ENCODE measurements at places on chromosomes 5 and 9.

DNA sequence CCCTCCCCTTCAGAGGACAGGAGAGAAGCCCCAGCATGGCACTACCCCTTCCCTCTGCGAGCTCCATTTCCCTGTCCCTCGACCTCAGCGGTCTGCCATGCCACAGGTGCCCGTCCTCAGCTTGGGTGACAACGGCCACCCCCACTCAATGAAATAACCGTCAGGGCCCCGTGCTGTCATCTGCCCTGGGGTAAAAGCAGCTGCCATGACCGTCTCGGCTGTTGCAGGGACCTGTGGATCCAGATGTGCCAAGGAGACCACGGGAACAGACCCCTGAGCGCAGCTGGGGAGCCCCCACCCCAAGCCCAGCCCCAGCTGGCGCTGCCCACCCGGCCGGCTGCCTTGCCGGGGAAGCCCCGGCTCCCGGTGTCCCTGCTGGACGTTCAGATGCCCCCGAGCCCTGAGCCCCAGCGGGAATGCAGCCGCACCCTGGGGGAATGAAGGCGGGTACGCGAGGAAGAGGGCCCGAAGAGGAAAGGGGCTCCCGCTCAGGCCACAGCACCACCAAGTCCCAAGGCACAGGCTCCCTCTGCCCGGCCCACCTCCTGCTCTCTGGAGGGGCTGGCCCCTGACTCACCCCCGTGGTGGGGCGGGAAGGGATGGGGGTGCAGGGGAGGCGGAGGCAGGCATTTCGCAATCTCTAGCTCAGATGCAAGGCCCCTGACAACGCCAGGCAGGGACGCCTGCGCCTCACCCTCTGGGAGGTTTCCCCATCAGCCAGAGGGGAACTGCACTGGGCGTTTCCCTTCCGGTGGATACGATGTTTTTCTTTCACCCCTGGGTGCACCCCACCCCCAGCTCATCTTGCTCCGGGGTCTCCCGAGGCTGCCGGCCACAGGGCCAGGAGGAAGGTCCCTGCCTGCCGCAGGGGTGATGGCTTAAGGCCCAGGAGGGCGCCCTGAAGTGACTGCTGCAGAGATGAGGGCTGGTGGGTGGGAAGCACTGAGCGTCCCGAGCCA is 49.2 kb downstream of the NACC2 start:
- no peak for DNase-seq

- no peak for DNase-seq
Observed at GRCh38 chr5:173735184-173735583, 118.7 kb upstream of the BOD1 start.

- DNase-seq, result no peak
Observed at GRCh38 chr9:69822116-69822750, 1.6 kb downstream of the CFAP95 start.

DNA sequence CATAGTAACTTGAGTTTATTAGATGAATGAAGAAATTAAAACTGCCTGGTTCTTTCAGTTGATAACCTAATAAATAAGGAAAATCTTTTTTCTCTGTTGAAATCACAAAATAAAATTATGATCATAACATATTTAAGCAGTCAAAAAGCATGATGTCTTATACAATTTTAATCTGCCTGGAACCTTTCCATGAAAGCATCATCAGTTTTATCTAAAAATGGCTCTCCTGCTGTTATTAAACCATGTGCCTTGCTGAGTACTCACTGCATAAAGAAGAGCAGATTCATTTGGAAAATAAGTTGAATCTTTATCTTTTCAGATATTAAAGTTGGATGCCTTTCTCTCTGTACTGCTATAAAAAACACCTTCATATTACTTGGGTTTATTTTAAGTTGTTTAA is 148.8 kb downstream of the SLC24A2 start:
- no peak for DNase-seq

DNA sequence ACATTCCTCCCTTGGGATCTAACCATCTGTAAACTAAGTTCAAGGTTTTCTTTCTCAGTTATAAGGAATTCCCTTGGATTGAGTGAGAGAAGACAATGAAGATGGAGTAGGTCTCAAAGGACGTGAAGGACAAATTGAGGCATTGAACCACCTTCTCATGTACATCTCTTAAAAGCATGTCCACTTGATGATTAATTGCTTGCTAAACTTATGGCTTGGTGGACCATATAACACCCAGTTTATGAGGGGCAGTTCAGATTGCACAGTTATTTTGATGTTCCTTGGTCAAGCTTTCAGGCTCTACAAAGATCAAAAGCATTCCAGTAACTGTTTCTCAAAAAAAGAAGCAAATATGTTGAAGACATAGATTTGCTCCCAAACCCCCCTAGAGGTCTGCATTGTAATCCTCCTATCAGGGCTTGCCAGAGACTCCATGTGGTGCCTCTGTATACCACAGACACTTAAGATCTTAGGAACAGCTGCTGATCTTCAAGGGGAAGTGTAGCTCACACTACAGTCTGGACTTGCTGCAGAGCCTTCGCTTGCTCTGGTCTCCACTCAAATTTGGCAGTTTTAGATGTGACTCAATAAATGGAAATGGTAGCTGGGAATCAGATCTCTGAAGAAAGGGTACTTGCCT is 56.9 kb upstream of the ALDH1A1 start:
- DNase-seq, result no peak

- DNase-seq, result no peak
Observed at GRCh38 chr5:17436350-17436749, 61.7 kb upstream of the TAF11L2 start.

GRCh38 chr5:75848077-75848476 is 130.8 kb upstream of the POC5 start:
- DNase-seq, result no peak

GRCh38 chr5:44774279-44774880 is 34.4 kb upstream of the MRPS30 start:
- DNase-seq, result no peak

DNA sequence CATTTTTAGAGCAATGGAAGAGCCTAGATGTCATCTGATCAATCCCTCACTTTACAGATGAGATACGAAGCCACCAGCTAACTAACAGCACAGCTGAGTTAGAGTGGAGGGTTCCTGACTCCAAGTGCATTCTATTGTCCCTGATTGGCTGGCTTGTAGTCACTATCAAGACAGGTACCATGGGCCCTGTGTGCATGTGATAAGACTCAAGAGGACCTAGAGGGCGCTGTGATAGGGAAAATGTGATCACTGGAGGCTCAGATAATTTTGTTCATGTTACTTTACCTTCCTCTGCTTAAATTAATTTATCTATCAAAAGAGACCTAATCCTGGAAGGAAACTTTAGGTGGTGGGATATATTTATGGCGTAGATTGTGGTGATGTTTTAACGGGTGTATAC is 19.5 kb upstream of the SNAPC3 start:
- DNase-seq, result no peak

DNA sequence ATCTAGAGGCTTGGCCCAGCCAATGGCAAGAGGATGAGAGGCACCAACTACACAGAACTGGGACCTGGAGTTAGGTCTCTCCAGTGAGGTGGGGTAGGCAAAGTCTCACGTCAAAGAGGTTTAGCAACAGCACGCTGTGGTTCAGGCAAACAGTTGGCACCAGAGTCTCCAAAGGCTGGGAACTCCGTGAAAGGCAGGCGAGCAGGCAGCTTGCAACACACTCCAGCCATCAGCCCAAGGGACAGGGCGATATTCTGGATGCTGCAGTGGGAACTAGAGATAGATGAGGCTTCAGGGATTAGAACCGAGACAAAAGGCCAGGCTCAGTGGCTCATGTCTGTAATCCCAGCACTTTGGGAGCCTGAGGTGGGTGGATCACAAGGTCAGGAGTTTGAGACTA is 129.1 kb downstream of the PDZD2 start:
- no peak for DNase-seq

GRCh38 chr9:128025736-128026135 is 41.4 kb downstream of the NAIF1 start:
- DNase-seq, result no peak

Data from stimulated activated CD8-positive, alpha-beta memory T cell treated with anti-CD3 and anti-CD28 coated beads, Interleukin-4, amount 100 ng/mL, for 1 hour (primary cell).